ENCODE measurements at places on chromosomes 4 and X.

GRCh38 chrX:20067709-20068561 lies 48.8 kb downstream of the MAP7D2 start:
- DNase-seq = peak; percentile 30

DNA sequence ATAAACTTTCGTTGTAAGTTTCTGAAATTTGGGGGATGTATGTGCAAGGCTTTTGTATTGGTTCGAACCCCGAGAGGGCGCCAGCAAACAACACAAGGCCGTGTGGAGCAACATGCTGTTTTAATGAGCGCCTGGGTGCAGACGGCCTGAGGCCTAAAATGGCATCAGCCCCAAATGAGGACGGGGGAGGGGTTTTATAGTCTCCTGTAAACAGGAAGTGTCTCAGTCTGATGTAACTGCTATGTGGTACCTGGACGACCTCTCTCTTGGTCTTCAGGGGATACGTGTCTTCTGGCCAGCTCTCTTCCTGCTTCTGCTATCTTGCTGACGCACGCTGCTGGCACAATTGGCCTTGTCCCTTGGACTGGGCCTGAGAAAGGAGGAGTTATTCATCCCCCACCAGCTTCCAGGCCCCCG lies 1348.0 kb downstream of the ADGRL3 start:
- no peak for DNase-seq

DNA sequence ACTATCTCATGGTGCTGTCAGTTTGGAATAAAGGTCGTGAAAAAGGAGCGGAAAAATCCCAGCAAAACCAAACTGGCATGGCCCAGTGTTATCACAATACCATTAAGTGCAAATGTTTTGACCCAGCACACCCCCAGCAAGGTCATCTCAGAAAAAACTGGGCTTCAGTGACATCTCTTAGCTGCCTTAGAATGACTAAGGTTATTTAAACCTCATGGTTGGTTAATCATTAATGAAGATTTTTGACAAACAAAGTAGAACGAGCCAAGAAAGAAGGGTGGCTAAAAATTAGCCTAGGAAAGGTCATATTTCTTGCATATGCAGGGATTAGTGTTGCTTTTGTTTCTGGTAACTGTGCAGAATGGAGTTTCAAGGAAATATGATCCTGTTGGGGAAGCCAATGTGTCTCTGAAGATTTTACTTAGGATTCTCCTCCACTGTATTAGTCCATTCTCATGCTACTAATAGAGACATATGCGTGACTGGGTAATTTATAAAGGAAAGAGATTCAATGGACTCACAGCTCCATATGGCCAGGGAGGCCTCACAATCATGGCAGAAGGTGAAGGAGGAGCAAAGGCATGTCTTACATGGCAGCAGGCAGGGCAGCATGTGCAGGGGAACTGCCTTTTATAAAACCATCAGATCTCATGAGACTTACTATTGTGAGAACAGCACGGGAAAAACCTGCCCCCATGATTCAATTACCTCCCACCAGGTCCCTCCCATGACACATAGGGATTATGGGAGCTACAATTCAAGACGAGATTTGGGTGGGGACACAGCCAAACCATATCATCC lies 83.5 kb downstream of the CHRNA9 start:
- peak; percentile 65 for DNase-seq

DNA sequence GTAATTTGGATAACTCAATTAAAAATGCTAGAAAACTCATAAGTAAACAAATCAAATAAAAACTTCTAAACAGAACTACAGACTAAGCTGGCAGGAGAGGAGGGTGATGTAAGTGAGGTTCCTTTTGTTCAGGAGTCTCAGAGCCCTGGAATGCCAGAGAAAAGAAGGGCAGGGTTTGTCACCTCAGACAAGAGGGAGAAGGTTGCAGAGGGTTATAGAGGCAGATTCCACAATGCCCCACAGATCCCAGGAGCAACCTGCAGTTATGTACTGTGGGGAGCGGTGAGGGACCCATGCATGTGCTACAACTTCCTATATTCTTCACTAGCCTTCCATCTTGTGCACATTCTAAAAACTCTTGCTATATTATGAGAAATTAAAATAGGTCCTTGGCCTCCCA lies 129.7 kb downstream of the CFAP299 start:
- DNase-seq = no peak

GRCh38 chrX:16436348-16437188 lies 213.4 kb upstream of the S100G start:
- peak; percentile 66 for DNase-seq

DNA sequence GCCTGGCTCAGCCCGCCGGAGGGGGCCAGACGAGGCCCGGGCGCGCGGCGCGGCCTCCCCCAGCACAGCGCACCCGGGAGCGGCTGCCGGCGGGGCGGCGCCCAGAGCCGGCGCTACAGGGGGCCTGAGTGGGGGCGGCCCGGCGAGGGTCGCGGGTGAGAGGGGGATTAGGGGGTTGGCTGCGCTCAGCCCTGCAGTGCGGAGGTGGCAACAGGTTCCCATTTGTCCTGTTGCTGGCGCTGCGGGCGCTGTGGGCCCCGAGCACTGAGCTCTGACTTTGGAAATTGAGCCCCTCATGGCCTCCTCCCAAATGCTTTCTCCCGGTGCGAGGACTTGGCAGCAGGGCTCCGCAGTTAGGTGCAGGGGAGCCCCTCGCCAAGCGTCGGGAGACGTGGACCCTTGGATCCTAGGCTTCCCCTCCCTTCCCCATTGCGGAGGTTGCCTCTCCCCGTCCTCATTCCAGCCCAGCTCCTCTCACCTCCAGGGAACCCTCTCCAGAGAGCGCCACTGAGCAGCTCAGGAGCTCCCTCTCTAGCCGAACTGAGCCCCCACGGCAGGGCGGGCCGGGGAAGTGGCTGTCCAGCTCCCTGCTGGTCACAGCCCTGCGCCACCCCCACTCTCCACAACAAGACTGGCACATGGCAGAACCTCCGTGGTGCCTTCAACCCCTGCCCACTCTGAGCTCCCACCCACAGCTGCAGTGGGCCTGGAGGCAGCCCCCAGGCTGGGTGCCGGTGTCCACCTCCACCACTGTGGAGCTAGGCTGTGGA lies 2.5 kb upstream of the DUSP9 start:
- DNase-seq = peak; percentile 14

DNA sequence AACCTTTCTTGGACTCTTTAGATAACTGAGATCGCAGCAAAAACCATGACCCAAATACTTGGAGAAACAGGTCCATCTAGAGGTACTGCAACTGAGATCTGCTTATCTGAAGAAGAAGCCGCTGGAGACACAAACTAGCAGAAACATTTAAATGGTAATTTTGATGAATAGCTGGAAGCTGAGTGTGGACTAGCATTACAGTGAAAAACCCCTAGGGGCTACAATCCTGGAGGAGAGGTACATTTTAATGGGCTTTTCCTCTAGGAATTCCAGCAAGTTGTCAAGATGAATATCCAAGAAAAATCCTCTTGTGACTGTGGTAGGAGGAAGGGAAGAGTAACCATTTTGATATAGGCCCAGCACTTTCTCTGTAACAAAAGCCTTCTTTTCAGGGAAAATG lies 592.5 kb upstream of the GRIA3 start:
- no peak for DNase-seq

- no peak for DNase-seq
Observed at GRCh38 chr4:14926368-14926767, 75.9 kb upstream of the CPEB2 start.

DNA sequence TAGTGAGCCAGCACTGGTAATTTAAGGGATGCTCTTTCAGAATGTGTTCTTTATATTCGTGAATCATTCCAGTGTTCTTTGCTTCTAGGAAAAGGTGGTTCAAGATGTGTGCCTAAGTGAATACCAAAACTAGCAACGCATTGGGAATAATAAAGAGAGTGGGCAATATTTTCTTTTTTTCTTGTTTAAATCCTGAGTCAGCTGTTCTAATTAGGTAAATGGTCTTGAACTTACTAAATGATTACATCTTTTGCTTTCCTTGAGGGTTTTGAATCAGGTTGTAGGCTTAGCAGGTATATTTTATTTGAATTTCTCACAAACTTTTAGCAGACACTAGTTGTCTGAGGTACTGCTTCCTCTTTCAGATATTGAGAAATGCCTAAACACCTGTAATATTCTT lies 29.5 kb downstream of the ENPEP start:
- no peak for DNase-seq

GRCh38 chrX:141669689-141670088 lies 28.9 kb downstream of the SPANXD start:
- DNase-seq = no peak

GRCh38 chrX:153642655-153643430 lies 4.2 kb upstream of the DUSP9 start:
- DNase-seq = no peak

GRCh38 chr4:66946761-66947160 lies 598.5 kb downstream of the CENPC start:
- no peak for DNase-seq

DNA sequence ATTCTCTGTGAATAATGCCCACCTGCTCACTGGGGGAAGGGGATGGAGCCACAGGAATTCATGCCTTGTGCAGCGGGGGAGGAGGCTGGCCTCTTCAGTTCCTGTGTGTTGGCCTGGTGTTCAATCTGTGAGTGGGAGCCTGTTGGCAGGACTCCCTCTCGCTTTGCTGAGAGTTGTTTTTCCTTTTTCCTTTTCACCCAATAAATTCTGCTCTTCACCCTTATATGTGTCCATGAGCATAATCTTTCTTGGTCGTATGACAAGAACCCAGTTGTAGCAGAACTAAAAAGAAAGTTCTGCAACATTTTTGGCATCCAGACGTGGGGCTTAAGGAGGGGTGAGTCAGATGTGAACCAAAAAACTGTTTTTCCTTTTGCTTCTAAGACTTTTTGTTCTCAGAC lies 235.2 kb upstream of the HDX start:
- no peak for DNase-seq

- DNase-seq = no peak
Observed at GRCh38 chr4:17567271-17567670, 9.7 kb upstream of the LAP3 start.

GRCh38 chr4:11625211-11625610 lies 196.5 kb upstream of the HS3ST1 start:
- DNase-seq = no peak

GRCh38 chr4:109547394-109547793 lies 12.7 kb upstream of the MCUB start:
- DNase-seq = no peak

- DNase-seq = peak; percentile 44
Observed at GRCh38 chrX:11532291-11533078, 133.2 kb downstream of the ARHGAP6 start.

All from Caco-2 (cell line).